ENCODE measurements at places on chromosomes 2 and 18.

GRCh38 chr2:200077210-200077650, 121.8 kb downstream of the MAIP1 start:
- no peak for DNase-seq

GRCh38 chr2:14577843-14578242, 54.7 kb upstream of the LRATD1 start:
- no peak for DNase-seq

GRCh38 chr2:236782938-236783337, 213.3 kb downstream of the ACKR3 start:
- no peak for DNase-seq

- no peak for DNase-seq
Observed at GRCh38 chr18:51614033-51614432, 416.6 kb upstream of the MEX3C start.

DNA sequence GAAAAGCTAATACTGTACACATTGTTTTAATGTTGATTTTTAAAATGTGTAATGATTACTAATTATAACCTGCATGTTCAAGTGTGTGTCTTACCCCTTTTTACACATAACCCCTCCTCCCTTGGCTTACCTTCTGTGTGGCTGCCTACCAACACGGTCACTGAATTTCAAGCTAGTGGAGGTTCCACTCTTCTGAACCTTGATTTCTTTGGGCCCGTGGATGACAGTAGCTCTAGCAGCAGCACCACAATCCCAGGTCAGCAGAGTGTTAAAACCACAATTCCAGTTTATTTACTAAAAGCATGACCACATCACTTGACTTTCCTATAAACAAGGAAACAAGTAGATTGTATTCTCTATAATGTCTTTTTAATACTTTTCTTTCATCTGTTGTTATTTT, 56.9 kb downstream of the AFTPH start:
- no peak for DNase-seq

- DNase-seq = no peak
Observed at GRCh38 chr2:120976501-120977307, 241.0 kb downstream of the GLI2 start.

- DNase-seq = no peak
Observed at GRCh38 chr2:9179572-9180201, 26.9 kb upstream of the ASAP2 start.

GRCh38 chr2:239533569-239534316, 132.9 kb upstream of the HDAC4 start:
- no peak for DNase-seq

GRCh38 chr18:23703057-23703986, 14.1 kb downstream of the LAMA3 start:
- DNase-seq = no peak

- no peak for DNase-seq
Observed at GRCh38 chr2:126686841-126687485, 31.0 kb downstream of the GYPC start.

- DNase-seq = no peak
Observed at GRCh38 chr2:9867881-9868280, 24.6 kb downstream of the TAF1B start.

Data from amygdala (tissue), 56 donors.